NCI-H524 treated with DMSO at 0.1 percent for 48 hours (cell line): ENCODE measurements at places on chromosomes 1 and 21.

GRCh38 chr1:192729500-192729899, 79.3 kb upstream of the RGS2 start:
- DNase-seq, result no peak

- no peak for DNase-seq
Measured at GRCh38 chr1:183161391-183161790, 24.7 kb upstream of the LAMC2 start.

GRCh38 chr1:64093941-64094340, 109.5 kb upstream of the UBE2U start:
- no peak for DNase-seq

GRCh38 chr1:219109424-219110018, 64.2 kb upstream of the LYPLAL1 start:
- no peak for DNase-seq

DNA sequence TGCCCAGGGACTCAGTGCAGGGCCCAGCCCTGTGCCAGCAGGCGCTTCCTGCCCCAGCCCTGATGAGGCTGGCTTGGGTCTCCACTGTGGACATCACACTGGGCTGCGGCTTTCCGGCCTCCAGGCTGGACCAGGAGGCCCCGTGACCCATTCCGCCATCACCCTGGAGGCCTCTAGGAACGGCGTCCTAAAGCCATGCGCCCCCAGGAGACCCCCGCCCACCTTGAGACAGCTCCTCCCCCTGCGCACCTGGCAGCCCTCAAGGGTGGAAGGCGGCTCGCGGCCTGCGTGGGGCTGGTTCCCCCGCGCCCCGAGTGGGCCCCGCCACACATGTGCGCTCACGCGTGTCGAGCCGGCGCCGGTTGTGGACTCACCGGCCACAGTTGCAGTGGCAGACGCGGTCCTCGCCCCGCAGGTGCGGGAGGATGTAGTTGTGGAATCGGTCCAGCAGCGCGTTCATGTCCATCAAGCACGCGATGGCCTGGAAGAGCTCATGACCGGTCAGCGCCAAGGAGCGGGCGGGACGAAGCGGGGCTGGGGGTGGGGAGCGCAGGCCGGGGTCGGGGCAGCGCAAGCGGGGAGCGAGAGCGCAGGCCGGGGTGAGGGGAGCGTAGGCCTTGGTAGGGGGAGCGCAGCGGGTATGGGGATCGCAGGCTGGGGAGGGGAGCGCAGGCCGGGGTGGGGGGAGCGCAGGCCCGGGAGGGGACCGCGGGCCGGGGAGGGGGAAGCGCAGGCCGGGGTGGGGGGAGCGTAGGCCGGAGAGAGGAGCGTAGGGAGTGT, 924 bp downstream of the TMEM240 start:
- DNase-seq, result no peak

- no peak for DNase-seq
Measured at GRCh38 chr1:245583575-245584330, 429.0 kb downstream of the KIF26B start.

GRCh38 chr1:116494745-116495144, 76.1 kb downstream of the CD58 start:
- no peak for DNase-seq

DNA sequence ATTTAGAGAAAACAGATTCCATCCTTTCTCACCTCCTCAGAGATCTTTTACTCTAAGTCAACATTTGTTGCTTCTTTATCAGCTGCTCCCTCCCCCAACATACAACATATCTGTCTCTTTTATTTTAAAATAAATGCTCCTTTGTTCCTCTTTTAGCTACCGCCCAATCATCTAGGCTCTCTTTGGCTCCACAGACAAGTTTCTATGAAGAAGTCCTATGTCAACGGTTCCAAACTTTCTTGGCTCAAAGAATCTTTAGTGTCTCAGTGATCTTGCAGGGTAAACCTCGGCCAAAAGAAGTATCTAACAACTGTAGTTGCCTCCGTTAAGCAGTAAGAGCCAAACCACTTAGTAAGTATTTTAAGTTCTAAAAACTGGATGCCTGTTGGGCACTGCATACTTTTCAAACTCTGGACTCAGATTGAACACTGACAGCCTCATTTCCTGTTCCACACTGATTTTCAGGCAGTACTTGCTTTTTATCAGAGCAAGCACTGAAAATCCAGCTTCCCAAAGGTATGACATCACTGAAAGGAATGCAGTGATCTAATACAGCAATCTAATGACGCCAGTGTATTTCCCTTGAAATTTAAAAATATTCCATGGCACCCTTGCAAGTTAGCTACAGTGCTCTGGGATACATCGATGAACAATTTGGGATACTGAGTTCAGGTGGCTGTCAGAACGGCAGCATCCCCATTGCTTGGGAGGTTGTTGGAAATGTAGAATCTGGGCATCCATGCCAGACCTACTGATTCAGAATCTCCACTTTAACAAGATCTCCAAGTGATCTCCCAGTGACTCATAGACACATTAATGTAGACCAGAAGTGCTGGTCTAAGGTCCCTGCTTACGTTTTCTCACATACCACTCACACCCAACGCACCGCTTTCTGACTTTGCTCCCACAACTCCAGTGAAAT, 26.8 kb downstream of the EGLN1 start:
- DNase-seq, result no peak
